ENCODE measurements at places on chromosomes 3 and 15.

DNA sequence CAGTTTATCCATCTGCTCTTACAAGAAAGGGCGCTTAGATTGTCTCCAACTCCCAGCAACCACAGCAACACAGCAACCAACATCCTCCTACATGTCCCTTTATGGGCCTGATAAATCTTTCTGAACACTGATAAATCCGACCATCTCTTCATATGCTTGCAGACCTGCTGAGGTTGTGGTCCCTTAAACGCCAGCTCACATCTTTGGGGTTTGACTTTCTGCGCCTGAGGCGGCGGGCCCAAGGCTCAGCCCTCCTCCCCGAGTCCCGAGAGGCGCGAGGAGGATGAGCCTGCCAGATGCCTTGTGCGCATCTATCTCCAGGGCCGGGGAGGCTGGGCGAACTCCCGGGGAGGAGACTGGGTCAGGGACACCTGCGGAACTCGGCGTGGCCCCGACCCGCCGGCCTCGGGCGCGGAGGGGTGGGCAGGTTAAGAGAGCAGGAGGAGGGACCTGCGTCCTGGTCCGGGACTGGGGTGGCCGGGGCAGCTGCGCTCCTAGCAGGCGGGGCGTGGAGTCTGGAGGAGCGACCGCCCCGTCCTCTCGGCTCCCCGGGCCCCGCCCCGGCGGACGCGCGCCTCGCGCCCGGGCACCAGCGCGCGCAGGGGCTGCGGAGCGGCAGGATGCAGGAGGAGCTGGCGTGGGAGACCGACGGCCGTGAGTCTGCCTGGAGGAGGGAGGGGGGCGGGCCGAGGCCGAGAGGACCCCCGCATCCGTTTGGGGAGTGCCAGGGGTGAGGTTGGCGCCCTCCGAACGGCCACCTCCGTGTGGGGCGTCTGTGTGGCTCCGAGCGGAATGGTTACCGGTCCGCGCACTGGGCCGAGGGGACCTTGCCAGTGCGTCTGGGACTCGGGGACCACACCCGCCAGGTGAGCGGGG, at the start of gene ANKDD1A:
TSS of gene ANKDD1A (plus strand) at position 592 of the 876 bp plus-strand sequence. CDS start at position 621, 29 bp downstream.
- peak; percentile 5 for DNase-seq

DNA sequence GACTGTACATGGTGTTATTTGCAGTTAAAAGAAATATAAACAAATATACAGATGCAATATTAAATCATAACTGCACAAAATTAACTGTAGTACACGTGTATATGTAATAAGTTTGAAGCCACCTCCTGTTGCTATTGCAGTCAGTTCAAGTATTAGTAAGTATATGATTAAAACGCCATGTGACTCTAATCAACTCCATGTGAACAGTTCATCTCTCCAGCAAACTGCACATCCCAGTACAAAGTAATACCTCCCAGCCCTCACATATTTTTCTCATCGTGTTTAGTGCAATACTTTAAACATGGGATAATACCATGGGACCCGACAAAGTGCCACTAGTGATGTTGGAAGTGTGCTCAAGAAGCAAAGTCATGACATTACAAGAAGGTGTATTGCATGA, 34.6 kb downstream of the PDCD10 start:
- no peak for DNase-seq

DNA sequence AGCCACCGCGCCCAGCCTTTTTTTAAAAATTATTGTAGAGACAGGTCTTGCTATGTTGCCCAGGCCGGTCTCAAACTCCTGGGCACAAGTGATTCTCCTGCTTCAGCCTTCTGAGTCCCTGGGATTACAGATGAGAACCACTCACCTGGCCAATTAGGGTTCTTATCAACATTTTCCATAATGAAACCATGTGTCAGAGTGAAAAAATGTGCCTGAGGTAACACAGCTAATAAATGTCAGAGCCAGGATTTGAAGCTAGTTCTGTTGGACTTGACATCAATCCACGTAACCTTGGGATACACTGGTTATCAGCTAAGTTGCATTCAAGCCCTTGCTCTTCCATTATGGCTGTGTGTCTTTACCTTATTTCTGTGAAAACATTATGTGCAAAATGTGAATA, 29.1 kb downstream of the CHST14 start:
- DNase-seq: no peak

DNA sequence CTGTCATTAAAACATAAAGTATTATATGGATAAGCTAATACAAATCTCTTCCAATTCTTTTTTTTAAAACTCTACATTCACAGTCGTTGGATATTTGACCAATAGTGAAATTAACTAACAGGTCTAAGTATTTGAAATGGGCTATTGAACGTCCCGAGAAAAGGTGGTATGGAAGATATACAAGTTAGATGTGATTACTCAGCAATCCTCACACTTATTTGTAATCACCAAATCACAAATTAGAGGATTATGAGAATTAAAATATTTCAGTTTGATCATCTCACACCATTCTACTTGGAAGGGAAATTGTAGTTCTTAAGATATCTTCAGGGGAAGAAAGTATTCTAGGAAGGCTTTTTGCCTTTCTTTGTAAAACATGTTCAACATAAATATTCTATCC, 60.5 kb downstream of the GAP43 start:
- DNase-seq: no peak

GRCh38 chr3:13629644-13630043, 80.7 kb downstream of the FBLN2 start:
- DNase-seq: no peak

GRCh38 chr3:56253941-56254665, 214.2 kb downstream of the ERC2 start:
- DNase-seq: no peak

- DNase-seq: no peak
Measured at GRCh38 chr3:66473181-66473580, 27.6 kb downstream of the LRIG1 start.

GRCh38 chr15:99347574-99347973, 96.3 kb downstream of the LRRC28 start:
- no peak for DNase-seq

GRCh38 chr15:83039206-83039605, 27.8 kb upstream of the C15orf40 start:
- no peak for DNase-seq

DNA sequence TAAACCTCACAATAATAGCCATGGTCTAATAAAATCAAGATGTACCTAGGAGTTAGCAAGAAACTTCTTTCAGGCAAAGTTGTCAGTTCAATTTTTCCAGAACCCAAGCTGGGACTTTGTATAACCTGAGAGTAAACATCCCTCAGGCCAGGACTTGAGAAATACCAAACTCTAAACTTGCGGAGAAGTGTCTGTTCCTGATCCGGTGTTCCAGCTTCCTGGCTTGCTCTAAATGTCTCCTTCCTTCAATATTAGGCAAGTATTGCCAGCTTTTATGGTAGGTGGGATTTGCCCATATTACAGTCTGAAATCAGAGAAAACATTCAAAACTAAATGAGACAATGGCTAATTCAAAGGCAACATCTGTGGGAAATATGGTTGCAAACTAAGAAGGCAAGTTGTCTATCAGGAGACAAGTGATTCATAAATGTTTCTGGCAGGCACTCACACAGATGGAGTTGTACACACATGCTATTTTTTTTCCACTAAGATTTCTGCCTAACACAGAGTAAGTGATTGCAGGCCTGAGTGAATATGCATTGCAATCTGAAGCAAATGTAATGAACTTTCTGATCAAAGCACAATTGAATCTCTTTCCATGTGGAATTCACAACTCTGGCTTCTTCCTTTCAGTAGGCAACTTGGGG, 88.3 kb upstream of the COL8A1 start:
- no peak for DNase-seq

DNA sequence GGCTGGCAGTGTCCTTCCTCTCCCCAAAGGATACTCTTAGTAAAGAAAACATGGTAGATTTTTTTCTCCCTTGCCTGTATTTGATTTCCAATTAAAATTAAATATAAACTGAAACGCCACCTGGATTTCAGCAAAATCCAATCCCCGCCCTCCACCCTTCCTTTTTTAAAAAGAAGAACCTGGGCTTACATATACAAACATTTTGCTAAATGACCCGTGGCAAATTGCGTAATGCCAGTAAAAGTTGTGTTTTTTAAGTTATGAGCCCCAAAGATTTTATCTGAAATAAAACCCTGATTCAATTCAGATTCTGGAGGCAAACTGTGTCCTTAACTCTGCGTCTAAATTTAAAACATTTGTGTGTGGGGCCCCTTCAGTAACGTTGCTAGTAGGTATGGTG, 403.0 kb downstream of the FOXP1 start:
- DNase-seq: no peak

- DNase-seq: no peak
Measured at GRCh38 chr15:82790321-82790720, 15.5 kb downstream of the FSD2 start.

DNA sequence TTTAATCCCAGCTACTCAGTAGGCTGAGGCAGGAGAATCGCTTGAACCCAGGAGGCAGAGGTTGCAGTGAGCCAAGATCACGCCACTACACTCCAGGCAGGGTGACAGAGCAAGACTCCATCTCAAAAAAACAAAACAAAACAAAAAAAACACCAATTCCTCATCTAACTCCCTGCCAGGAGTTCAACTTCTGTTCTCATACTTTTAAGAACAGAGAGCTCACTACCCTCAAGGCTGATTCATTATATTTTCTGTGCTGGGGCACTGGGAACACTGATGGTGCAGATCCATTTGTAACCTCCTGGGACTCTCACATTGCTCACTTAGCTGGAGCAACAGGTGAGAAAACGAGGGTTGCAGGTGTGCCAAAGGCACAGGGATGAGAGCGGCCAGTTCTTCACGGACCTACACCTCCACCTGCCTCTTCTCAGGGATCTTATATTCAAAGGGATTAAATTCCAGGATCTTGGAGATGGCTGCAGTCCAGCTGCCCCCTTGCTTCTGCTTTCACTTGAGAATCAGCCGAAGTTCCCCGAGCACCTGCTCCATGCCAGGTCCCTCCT, 12.3 kb upstream of the CSK start:
- no peak for DNase-seq

DNA sequence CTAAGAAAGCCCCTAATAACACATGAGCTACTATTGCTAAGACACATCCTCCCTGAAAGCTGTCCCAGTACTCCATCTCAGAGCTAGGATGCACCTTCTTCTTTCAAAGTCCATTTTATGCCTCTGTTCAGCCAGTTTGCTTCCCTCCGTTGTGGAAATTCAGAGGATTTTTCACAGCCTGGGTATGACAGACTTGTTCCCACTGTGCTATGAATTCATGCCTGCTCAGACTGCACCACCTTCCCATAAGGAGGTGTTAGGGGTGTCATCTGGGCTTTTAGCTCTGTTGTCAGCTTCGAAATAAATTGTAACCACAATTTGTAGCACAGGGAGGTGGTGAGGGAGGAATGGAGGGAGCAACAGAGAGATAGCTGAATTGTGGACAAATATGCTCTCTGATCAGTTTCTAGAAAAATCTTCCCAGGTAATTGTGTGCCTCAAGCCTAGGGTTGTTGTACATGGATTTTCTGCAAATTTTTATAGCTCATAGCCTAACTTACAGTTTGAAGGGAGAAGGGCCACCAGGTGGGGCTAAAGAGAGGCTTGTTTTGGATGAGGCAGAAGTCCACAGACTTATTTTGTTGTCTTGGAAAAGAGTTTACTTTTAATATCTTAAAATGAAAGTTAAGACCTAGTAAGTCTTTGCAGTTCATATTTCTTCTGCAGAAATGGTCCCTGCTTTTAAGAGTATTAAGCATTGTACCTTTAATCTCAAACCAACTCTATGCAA, 462.0 kb downstream of the PDCD6IP start:
- no peak for DNase-seq

- no peak for DNase-seq
Measured at GRCh38 chr15:29514926-29515325, 245.3 kb upstream of the NSMCE3 start.

- no peak for DNase-seq
Measured at GRCh38 chr3:35932995-35933394, 293.7 kb downstream of the ARPP21 start.

DNA sequence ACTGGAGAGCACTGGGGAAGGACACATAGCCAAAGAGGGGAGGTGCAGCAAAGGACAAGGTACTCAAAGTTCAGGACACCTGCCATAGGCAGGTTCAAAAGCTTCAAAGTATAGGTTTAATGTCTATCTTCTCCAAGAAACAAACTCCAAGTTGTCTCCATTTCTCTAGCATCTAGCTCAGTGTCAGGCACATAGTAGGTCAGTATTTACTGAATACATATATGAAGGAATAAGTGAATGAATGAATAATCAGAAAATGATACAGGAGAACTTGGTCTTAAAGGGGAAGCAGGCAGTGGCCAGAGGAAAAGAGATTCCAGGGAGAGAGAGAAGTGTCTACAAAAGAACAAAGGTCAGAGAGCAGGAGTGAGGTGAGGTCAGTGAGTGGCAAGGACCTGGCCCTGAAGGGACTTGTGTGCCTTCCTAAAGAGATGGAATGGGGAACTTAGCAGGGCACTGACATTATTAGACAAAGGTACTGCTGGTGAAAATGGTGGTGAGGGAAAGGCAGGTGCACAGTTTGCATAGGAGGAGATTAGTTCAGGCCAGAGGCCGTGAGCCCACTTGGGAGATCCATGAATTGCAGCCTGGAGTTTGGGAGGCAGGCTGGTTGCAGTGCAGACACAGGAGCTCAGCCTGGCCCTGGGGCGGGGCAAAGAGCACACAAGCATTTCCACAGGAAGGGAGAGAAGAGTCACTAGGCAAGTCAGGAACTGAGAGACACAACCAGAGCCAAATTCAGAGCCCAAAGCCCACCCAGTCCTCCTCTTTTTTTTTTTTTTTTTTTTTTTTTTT, 21.4 kb downstream of the TBC1D2B start:
- DNase-seq: no peak

DNA sequence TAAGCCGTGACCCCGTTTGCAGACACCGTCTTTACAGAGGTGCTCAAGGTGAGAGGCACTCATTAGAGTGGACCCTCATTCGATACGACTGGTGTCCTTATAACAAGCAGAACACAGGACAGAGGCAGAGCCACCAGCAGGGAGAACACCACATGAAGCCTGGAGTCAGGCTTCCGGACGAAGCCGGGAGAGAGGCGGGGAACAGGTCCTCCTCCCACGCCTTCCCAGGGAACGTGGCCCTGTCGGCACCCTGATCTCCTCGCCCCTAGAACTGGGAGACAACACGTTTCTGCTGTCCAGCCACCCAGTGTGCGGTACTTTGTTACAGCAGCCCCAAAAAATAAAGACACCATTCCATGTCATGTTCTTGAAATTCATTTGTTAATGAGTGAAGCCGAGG, 33.6 kb downstream of the ZDHHC19 start:
- DNase-seq: no peak

- no peak for DNase-seq
Measured at GRCh38 chr3:166634091-166634746, 745.9 kb downstream of the ZBBX start.

DNA sequence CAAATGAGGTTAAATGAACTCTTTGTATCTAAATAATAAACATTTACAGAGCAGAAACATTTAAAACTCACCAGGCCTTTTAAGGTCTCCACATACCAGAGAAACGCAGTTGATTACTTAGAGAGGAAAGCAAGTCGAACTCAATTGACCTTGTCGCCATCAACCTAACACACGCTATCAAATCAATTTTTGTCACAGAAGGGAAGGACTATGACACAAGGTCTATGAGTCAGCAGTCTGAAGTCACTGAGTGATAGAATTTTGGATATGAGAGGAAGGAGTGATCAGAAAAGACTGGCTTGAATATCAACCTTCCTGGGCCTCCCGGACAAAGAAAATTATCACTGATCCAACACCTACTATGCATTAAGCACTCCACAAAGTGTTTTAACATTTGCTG, 514.4 kb upstream of the ZNF385D start:
- DNase-seq: no peak

Measured in stimulated activated naive CD4-positive, alpha-beta T cell (primary cell).